ENCODE measurements at places on chromosomes 13 and 19.

DNA sequence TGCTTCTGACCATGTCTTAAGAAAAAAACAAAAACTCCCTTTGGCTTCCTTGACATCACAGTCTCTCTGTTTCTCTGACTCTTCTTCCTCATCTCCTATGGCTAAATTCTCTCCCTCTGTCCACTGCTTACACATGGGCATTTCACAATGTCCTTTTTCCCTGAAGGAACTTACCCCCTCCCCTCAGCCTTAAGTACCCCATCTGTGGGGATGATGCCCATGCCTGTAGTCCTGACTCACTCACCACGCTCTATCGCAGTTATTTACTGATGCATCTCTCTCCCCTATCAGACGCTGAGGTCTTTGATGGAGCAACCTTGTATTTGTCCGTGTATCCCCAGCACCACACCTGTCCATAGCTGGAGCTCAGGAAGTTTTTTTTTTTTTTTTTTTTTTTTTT, 32.4 kb downstream of the ACTN4 start:
- no peak for DNase-seq

GRCh38 chr13:33272531-33273124, 12.9 kb downstream of the STARD13 start:
- DNase-seq, result no peak

DNA sequence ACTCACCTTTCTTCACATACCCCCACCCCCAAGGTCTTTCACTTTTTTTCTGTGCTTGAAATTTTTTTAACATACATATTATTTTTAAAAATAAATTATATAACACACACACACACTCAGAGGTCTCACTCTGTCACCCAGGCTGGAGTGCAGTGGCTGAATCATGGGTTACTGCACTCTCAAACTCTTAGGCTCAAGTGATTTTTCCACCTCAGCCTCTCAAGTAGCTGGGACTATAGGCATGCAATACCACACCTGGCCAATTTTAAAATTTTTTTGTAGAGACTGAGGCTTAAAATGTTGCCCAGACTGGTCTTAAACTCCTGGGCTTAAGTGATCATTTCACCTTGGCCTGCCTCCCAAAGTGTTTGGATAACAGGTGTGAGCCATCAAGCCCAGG, 32.9 kb upstream of the ZNF429 start:
- no peak for DNase-seq

GRCh38 chr19:7556696-7557315, 21.3 kb downstream of the PNPLA6 start:
- no peak for DNase-seq

DNA sequence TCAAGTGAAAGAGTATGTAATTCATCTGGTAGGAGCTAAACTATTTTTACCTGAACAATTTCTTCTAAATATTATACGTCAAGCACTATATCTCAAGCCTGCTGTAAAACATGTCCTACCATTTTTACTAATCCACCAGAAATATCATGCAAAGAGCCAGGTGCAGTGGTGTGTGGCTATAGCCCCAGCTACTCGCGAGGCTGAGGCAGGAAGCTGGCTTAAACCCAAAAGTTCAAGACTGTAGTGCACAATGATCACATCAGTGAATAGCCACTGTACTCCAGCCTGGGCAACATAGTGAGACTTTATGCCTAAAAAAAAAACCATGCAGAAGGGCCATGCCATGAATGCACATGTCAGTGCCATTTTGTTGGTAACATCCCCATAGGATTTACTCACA, 20.7 kb upstream of the CLN5 start:
- DNase-seq, result no peak

DNA sequence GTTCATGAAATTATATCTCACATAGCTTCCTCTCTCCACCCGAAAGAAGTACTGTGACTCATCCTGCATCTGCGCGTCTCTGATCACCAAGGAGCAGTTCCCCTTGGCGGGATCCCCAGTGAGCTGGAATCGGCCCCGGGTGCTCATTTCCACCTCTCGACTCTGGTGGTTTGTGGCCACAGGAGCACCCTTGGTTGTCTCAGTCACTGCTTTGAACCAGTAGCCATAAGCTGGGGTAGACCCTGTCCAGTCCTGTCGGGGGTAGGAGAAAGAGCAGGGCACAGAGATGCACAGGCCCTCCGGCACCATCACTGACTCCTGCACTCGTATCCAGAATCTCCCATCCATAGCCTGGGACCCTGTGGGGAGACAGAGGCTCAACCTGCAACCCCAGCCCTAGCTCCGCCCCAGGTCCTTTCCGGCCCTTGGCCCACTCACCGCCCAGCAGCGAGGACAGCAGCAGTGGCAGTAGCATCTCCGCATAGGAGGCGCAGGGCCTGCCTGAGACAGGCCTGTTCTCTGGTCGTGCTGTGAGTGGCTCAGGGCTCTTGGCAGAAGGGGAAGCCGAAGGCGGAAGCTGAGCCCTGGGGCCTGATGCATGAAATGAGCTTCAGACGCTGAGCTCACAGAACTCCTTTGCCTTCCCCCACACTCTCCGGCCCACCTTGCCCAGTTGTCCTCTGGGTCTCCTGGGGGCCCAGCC, at the start of gene SIGLEC10:
Gene SIGLEC10 (minus strand): TSS at position 536 of the 703 bp plus-strand sequence. CDS start 61 bp downstream, at position 475.
- no peak for DNase-seq

GRCh38 chr19:15170345-15170744, 30.4 kb downstream of the NOTCH3 start:
- no peak for DNase-seq

DNA sequence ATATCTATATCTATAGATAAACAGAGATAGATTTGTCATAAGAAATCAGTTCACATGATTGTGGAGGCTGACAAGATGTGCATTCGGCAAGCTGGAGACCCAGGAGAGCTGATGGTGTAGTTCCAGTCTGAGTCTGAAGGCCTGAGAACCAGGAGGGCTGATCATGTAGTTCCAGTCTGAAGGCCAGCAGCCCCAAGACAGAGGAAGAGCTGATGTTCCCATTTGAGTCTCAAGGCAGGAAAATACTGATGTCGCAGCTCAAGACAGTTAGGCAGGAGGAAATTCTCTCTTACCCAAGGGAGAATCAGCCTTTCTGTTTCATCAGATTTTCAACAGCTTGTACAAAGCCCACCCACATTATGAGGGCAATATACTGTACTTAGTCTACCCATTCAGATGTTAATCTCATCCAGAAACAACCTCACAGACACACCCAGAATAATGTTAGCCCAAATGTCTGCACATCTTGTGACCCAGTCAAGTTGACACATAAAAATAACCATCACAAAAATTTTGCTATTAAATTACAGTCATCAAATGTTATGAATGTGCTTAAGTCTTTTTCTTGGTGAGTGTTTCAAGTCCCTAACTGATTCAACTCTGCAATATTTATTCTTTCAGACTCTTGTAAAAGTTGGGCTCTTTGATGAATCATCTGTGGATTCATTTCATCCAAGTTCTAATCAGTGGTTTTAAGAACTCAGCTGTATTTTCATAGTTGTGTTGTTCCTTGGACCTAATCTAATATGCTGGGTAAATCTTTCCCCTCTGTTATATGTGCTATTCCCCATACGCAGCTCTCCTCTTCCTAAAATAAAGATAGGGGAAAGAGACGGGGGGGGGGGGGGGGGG, 22.7 kb upstream of the LRCH1 start:
- DNase-seq, result no peak

DNA sequence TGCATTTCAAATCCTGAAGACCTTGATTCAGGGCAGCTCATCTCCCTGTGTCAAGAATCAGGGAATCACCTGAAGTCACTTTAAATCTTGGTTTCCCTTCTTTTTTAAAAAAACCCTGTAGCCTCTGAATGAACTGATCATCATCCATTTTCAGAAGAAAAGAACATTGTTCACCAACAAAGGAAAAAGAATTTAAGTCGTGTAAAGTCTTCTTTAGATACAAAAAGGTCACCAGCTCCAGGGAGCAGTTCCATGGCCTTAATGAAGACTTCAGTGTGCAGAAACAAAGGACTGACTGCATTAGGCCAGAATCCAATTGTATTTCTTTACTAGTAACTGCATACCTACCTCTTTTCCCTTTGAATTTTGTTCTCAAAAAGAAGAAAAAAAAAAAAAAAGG, 245.0 kb downstream of the ABCC4 start:
- DNase-seq, result no peak

- no peak for DNase-seq
These were observed 66.7 kb downstream of the FOXO1 start for GRCh38 chr13:40599747-40600146.

GRCh38 chr13:22993148-22993547, 187.6 kb upstream of the SGCG start:
- no peak for DNase-seq

GRCh38 chr19:39525205-39525604, 7.4 kb downstream of the EID2B start:
- DNase-seq, result no peak

DNA sequence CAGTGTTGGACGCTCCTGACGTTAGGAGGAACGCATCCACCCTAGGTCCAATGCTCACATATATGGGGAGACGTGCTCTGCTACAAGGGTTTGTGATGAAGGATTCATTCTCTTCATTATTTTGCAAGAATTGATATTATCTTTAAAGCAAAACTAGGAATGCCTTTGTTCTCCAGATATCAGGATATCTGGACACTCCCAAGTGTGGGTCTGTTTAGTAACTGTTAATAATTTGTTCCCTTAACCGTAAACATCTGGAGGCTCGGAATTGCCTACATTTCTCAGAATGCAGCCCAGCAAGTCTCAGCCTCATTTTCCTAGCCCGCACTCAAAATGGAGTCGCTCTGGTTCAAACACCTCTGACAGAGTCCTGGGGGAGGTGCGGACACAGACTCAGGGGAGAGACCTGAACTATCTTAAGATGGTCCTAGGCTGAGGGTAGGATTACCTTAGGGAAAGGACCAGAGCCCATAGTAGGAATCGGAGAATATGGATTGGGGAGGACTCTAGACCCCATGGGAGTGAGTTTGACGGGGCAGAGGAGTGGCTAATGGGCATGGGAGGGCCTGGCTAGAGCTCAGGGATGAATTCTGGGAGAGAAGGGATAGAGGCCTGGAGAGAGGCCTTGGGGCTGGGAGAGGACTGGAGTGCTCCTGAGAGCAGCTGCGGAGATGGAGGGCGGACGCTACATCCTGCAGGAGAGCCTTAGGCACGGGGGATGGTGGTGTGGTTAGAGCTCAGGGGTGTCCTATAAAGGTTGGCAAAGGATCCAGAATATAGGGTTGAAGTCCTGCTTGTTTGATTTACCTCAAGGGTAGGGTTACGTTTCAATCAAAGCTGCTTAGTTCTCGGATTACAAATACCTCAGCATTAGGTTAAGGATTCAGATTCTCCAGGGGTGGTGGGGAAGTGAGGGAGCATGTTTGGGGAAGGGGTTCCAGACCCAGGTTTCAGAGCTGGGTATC, 43.2 kb downstream of the ZNF331 start:
- no peak for DNase-seq

- no peak for DNase-seq
These were observed 24.0 kb downstream of the ALG5 start for GRCh38 chr13:36975172-36975571.

- DNase-seq, result no peak
These were observed 23.0 kb downstream of the PAN3 start for GRCh38 chr13:28161370-28161769.

- DNase-seq, result no peak
These were observed 9.0 kb downstream of the ZNF331 start for GRCh38 chr19:53546758-53547513.

DNA sequence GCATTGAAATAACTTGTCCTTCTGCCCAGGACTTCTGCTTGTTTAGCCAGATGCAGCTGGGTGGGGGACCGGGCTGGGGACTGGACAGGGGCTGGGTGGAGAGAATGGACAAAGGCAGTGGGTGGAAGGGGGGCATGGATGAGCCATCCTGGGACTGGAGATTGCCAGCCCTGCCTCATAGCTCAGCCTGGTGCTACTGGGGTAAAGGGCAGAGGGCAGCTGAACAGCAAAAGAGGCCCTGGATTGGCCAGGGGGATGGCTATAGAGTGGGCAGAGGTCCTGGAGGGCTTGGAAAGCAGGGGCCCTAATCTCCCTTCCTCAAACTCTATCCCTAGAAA, 17.7 kb upstream of the PLAUR start:
- DNase-seq, result no peak

DNA sequence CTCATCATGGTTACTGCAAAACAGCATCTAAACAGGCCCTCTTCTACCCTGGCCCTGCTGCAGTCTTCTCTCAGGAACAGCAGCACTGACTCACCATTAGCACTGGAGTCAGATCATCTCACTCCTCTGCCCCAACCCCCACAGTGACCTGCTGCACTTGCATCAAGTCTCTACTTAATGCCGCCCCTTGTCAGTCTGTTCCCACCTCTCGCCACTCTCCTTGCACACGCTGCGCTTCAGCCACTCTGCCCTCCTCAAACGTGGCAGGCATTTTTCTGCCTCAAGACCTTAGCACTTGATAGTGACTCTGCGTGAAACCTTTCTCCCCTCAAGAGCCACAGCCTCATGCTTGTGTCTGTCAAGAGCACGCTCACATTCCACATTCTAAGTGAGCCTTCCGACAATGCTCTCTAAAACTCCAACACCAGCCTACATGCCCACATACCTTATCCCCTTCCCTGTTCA, 22.1 kb downstream of the MIPEP start:
- no peak for DNase-seq

- DNase-seq, result no peak
These were observed 197.1 kb downstream of the VWA8 start for GRCh38 chr13:41763782-41764181.

- DNase-seq, result no peak
These were observed 343.5 kb upstream of the SPRY2 start for GRCh38 chr13:80684217-80684991.

GRCh38 chr13:46405457-46405856, 18.4 kb upstream of the RUBCNL start:
- no peak for DNase-seq

- DNase-seq, result peak; percentile 93
These were observed 1.6 kb downstream of the IER2 start for GRCh38 chr19:13151605-13152355.
